ENCODE measurements at places on chromosomes 3 and 15.

GRCh38 chr3:57956119-57956832 lies 51.9 kb upstream of the FLNB start:
- DNase-seq, result peak; percentile 74

DNA sequence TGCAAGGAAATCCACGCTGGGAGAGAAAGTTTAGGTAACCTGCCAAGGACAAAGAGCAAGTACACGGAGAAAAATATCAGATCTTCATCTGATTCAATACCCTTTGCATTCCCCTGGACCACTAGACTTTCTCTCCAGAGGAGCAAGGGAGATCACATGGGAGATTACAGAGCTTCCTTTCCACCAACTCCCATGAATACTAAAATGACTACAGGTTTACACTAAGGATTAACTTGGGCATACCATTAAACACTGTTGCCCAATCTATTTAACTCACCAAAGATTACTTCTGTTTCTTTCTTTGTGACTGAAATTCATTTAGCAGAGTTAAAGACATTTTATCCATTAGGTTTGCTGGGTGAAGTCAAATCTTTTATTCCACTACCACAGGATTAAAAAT lies 71.2 kb downstream of the RYK start:
- no peak for DNase-seq

- no peak for DNase-seq
Observed at GRCh38 chr3:16072420-16073110, 101.9 kb upstream of the GALNT15 start.

DNA sequence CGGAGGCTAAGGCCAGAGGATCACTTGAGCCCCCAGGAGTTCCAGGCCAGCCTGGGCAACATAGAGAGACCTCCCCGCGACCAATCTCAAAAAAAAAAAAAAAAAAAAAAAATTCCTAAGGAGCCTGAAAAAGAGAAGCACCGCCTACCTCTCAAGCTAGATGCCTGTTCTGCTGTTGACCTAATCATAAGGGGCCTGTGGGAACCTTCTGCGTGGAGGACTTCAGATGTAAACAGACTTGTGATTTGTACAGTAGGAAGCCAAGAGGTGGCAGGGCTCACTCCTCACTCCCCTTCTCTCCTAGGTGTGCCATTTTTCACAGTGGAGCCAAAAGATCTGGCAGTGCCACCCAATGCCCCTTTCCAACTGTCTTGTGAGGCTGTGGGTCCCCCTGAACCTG lies 3.2 kb downstream of the TYRO3 start:
- no peak for DNase-seq

DNA sequence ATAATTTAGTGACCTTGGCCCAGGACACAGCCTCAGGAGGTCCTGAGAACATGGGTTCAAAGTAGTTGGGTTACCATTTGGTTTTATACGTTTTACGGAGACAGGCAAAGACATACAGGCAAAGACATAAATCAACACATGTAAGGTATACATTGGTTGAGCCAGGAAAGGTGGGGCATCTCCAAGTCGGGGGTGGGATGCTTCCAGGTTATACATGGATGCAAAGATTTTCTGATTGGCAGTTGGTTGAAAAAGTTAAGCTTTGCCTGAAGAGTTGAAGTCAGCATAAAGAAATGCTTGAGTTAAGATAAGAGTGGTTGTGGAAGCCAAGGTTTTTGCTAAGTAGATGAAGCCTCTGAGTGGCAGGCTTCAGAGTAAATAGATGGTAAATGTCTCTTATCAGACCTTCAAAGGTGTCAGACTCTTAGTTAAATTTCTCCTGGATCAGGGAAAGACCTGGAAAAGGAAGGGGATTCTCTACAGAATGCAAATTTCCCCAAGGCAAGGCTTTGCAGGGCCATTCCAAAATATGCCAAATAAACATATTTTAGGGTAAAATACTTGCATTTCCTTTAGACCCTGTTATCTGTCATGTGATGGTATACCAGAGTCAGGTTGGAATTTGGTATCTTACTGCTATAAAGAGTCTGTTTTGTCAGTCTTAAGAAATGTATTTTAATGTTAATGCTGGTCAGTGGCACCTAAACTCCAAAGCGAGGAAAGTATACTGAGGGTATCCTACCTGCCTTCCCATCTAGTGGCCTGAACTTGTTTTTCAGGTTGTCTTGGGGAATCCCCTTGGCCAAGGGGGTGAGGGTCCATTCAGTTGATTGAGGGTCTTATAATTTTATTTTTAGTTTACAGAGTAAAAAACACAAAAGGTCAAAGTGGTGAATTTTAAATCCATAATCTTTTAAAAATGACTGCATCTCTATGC lies 8.2 kb upstream of the PDHB start:
- no peak for DNase-seq

DNA sequence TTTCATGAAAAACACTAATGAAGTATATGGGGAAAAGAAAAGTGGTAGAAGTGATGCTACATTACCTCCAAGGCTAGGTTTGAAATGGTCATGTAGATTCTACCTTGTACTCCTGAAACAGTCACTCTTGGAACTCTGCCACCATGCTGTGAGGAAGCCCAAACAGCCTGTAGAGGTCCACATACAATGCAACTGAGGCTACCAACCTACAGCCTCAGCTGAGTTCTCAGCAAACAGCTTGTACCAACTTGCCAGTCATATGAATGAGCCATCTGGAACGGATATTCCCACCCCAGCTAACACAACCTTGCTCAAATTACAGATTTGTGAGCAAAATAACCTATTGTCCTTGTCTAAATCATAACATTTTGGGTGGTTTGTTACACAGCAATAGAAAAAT lies 193.5 kb downstream of the ULK4 start:
- DNase-seq, result no peak

DNA sequence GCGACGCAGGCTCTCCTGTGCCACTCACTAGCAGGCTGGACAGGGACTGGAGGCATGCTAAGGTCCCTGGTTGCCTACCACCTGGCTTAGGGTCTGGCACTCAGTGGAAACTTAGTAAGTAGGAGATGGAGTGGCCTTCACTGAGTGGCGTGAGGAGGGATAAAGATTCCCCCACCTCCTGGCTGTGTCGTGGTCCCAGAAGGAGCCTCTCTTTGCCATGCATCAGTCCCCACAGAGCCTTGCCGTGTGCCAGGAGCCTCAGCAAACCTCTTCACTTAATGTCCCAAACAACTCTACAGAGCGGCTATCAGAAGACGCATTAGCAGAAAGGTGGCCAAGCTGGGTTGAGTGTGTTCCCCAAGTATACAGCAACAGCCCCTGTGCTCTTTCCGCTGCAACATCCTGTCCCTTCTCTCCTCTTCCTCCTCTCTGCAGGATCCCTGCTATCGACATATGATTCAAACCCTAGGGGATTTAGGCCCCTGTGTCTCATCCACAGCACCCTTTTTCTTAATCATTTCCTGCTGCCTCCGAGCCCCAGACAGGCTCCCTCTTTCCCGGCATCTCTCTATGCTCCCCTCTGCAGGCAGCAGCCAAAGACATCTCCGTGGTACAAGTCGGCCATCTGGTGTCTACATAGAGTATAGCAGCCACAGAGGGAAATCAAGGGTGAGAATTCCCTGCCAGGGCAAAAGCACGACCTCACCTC lies 66.7 kb downstream of the SLC6A1 start:
- DNase-seq, result peak; percentile 70

GRCh38 chr3:140719841-140720614 lies 42.2 kb downstream of the TRIM42 start:
- DNase-seq, result no peak
